Uterus (tissue), 4 donors: ENCODE measurements at places on chromosomes 5 and 9. TPM values are rescaled to one million over a fixed set of nuclear protein-coding genes. Genes with fewer than 3 reads are reported as not detected.

OR1J2 gene
- not detected for total RNA-seq

DNA sequence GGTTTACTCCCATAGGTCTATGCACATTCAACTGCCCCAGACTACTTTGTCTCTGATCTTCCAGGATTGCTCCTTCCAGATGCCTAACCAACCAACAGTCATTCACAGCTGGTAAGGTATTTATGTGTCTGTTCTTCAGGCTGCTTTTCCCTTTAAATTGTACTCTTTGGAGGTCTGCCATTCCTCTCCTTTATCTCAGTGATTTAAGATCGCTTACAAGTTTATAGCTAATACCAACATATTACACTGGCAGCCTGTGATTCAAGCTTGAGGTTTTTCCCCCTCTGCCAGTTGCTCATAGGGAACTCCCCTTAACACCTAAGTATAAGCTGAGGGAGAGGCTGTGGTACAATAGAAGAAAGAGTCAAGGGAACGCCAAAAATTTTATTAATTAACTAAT lies 711.7 kb upstream of the EDIL3 start:
- DNase-seq = no peak

SPAAR gene
- total RNA-seq = 0.48 TPM

- DNase-seq = no peak
These were observed 124.4 kb downstream of the RFK start for GRCh38 chr9:76269789-76270188.
